AML-193 (cell line): ENCODE measurements at places on chromosomes 4 and X.

- peak; percentile 94 for DNase-seq
Observed at GRCh38 chr4:139419388-139419914, 34.5 kb upstream of the RAB33B start.

- no peak for DNase-seq
Observed at GRCh38 chr4:186606591-186606992, 51.2 kb upstream of the MTNR1A start.

DNA sequence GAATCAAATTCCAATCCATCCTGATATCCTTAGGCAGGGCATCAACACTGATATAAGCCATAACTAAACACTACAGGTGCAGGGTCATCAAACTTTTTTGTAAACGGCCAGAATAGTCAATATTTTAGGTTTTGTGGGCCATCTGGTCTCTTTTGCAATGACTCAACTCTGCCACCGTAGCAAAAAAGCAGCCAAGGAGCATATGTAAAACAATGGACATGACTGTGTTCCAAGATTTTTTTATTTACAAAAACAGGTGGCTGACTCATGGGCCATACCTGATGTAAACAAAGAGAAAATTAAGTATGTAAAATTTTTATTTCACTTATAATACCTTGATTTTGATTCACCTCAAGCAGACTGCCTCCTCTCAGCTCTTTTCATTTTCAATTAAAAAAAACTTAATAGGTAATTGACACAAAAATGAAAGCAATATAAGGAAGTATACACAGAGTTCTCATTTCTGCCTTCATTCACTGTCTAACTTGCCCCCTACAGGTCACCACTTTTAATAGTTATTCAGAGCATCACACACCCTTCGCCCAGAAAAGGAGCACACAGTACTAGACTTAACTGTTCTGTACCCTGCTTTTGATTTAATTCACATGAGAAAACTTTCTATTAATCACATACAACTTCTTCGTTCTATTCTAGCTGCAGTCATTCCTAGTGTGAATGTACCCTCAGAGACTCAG, 35.3 kb upstream of the GPM6B start:
- DNase-seq, result no peak

GRCh38 chrX:75748431-75748830, 36.6 kb downstream of the MAGEE2 start:
- no peak for DNase-seq

- no peak for DNase-seq
Observed at GRCh38 chrX:110321670-110322069, 3.8 kb upstream of the AMMECR1 start.

DNA sequence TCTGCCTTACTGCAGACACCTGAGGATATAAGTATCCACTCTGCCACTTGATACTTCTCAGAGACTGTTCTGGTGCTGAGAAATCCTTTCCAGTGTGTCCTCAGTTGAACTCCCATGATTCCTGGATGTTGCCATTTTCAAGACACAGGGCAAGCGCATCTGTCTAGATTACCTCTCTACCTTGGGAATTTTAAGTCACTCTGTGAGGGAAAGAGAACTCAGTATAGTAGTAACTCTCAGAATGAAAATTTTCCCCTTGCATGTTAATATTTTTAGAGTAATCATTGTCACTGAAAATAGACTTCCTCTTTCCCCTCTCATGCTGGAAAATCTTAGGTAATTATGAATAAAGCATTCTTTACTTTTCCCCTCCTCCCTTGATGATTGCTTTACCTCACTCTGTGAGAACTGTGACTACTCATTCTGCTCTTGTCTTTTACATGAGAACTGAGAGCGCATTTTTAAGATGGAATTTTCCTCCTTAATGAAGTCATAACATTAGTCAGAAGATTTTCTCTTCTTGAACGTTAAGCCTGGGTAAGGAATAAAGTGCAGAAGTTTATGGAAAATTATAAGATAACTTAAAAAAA, 45.0 kb downstream of the TET2 start:
- DNase-seq, result peak; percentile 54

- DNase-seq, result no peak
Observed at GRCh38 chr4:40395908-40396793, 61.0 kb downstream of the CHRNA9 start.

GRCh38 chr4:56400560-56400959, 13.3 kb upstream of the AASDH start:
- DNase-seq, result no peak

GRCh38 chr4:17347445-17347844, 164.4 kb downstream of the QDPR start:
- peak; percentile 32 for DNase-seq

DNA sequence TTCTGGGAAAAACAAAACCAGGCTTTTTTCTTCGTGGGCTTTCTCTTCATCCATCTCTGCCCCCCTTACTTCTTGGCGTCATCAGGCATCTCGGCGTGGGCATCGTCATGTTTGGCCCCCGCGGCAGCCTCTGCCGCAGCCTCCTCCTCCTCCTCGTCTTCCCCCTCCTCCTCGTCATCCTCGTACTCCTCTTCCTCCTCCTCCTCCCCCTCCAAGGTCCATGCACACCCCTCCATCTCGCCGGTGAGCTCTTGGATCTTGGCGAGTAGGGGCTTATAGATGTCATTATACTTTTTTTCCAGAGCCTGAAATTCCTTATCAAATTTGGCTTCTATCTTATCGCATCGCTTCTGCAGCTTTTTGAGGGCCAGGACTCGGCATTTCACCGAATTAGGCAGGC, 488 bp downstream of the NAP1L5 start:
- DNase-seq, result no peak

- DNase-seq, result no peak
Observed at GRCh38 chrX:110403441-110404238, 45.0 kb downstream of the RTL9 start.

DNA sequence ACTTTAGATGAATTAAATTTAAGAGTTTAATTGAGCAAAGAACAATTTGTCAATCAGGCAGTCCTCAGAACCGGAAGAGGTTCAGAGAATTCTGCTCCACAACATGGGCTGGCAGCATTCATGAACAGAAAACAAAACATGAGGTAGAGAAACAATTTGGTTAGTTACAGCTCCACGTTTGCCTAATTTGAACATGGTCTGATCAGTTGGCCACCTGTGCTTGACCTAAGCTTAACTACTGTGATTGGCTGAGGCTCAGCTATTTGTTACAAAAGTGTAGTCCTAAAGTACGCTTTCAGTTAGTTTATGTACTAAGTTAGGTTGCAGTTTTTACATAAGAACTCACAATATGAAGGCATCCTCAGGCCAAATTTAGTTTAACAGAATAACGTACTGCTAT, 258.6 kb downstream of the ADAM29 start:
- no peak for DNase-seq

DNA sequence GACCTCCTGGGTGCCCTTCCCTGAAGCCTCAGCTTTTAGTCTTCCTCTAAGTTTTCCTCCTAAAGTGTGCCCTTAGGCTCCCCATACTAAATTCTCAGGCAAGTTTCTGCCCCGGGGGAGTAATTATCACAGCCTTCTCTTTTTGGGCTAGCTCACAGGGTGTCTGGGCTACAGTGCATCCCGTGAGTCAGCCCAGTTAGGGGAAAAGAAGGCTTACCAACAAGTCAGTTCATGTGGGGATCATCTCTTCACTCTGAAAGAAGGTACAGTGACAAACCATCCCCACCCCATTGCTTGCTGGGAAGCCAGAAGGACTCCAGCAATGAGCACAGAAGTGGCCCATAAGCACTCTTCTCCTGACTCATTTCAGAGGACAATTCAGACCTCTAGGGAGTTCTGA, 134.7 kb upstream of the FAM9C start:
- DNase-seq, result no peak

- DNase-seq, result no peak
Observed at GRCh38 chr4:141158219-141158618, 24.9 kb upstream of the RNF150 start.

DNA sequence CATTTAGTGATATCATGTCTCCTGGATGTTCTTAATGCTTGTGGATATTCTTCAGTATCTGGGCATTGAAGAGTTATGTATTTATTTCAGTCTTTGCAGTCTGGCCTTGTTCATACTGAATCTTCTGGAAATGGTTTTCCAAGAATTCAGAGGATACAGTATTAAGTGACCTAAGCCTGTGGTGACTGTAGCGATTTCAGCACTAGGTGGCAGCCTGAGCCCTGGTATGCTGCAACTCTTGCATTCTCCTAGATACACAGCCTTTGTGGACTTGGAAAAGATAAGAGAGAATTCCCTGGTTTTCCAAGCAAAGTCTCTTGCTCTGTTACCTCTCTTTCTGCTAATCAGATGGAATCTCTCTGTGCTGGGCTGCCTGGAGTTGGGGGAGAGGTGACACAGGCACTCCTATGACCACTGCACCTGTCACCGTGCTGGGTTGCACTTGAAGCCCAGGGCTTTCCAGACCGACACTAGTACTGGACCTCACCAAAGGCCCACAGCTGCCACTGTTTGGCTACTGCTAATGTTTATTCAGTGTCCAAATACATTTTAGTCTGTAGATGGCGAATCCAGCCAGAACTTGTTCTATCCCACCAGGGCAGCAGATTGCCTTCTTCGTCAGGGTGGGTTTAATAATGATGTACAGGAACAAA, 19.3 kb upstream of the SPIN2A start:
- no peak for DNase-seq

DNA sequence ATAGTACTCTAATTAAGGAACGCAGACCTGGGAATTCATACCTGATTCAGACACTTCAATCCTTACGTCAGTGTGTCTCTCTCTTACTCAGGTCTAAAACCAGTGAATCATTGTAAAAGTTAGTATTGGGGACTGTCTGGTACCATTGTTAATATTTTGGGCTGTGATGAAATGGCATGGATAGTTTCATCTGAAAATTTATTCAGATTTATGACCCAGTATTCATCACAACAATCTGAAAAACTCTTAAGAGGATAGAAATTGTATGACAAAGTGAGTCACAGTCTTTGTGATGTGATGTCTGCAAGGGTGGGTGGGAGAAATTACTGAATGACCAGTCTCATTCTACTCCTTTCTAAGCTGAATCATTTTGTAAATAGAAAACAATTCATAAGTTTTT, 10.3 kb downstream of the FGF2 start:
- no peak for DNase-seq

GRCh38 chr4:151799417-151800012, 38.7 kb upstream of the GATB start:
- no peak for DNase-seq

- DNase-seq, result no peak
Observed at GRCh38 chr4:122833999-122834398, 7.4 kb downstream of the FGF2 start.

GRCh38 chr4:138367942-138368341, 125.8 kb upstream of the SLC7A11 start:
- DNase-seq, result no peak

GRCh38 chr4:16384576-16384975, 158.3 kb upstream of the TAPT1 start:
- DNase-seq, result no peak

GRCh38 chr4:96193061-96193460, 353.2 kb downstream of the PDHA2 start:
- no peak for DNase-seq

DNA sequence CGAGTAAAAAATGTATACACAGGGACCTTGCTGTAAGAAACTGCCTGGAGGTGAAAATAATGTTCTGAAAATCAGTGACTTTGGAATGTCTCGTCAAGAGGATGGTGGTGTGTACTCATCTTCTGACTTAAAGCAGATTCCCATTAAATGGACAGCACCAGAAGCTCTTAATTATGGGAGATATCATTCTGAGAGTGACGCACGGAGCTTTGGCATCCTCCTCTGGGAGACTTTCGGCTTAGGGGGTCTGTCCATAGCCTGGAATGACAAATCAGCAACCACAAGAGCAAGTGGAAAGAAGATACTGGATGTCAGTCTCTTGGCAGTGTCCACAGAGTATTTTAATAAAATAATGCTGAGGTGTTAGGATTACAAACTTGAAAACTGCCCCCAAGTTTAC, 129.4 kb downstream of the THOC2 start:
- no peak for DNase-seq
